ENCODE measurements at places on chromosomes 11 and 22.

GRCh38 chr11:69896250-69896649, 77.0 kb upstream of the FGF3 start:
- DNase-seq, result no peak

GRCh38 chr11:91293119-91293518, 931.5 kb upstream of the FAT3 start:
- DNase-seq, result no peak

DNA sequence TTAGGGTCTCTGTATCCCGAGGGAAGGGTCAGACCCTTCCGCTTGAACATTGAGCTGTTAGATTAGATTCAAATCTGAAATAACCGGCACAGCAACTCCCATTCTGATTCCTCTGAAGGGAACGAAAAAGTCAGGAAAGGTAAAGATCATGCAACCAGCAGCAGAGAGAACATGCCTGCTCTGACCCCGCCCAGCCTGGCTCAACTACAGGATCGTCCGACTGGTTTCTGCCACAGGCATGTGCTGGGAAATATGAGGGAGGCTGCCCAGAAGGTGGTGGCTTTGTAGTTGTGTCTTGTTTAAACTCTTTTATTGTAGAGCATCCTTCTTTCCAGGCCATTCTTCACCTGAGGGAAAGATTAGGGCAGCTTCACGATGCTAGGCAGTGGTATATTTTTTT, 5.0 kb upstream of the MTNR1B start:
- no peak for DNase-seq

- DNase-seq, result no peak
Measured at GRCh38 chr11:76248210-76248609, 41.9 kb upstream of the WNT11 start.

GRCh38 chr11:94747601-94748041, 20.5 kb upstream of the AMOTL1 start:
- DNase-seq, result no peak

- no peak for DNase-seq
Measured at GRCh38 chr22:35662914-35663313, 14.7 kb downstream of the APOL6 start.

DNA sequence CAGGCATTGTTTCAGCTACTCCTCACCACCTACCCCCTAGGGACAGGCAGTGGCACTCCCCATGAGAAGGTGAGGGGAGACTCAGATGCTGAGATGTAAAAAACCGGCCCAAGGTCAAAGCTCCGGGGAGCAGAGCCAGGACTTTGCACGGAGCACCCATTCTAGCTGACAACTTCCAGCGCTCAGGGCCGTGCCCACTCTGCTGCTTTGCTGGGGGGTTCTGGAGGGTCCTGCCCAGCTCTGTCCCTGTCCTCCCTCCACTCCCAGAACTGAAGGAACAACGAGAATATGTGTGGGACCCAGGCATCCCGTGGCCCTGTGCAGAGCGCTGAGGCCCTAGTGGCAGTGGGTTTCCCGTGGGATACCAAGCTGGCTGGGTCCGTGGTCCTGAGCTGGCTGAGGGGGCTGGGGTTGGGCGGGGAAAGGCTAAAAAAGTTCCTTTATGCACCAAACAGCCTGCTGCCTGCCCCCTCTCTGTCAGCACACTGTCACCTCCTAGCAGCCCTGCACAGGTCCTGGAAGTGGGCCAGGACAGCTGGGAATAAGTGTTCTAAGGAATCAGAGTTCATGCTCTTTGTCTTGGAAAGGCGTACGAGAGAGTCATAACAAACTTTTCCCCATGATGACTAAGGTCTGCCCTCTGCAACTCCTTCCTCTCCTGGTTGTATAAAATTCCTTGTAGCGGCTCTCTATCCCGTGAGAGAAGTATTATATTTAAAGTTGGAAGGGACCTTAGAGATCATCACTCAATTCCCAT, 1.9 kb downstream of the MS4A10 start:
- DNase-seq, result peak; percentile 43

DNA sequence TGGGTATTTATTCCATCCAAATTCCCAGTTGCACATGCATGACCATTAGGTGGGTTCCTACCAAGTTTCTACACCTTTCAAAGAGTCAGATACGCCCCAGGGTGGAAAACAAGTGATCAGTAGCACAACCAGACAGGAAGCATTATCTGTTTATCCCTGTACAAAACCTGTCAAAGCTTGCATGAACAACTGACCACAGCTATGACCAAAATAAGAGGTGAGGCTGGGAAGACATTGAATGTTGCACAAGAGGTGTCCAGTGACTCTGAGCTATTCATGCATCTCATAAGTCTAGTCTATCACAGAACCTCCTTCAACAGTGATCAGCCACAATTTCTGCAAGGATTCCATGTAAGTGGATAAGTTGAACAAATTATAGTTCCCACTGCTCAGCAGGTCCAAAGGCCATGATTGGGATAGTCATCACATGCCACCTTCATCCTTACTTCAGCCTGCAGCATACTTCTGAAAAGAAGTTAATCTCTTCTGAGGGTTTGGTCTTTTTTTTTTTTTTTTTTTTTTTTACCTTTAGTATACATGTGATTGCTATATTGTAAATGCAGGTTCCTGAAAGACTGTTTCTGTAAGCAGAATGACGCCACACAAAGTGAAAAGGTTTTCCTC, 28.0 kb upstream of the TMEM45B start:
- no peak for DNase-seq

GRCh38 chr11:10387206-10388083, 67.6 kb upstream of the AMPD3 start:
- DNase-seq, result peak; percentile 95

GRCh38 chr11:11499300-11499699, 122.5 kb downstream of the GALNT18 start:
- no peak for DNase-seq
